ENCODE measurements at places on chromosomes 3 and 15.

DNA sequence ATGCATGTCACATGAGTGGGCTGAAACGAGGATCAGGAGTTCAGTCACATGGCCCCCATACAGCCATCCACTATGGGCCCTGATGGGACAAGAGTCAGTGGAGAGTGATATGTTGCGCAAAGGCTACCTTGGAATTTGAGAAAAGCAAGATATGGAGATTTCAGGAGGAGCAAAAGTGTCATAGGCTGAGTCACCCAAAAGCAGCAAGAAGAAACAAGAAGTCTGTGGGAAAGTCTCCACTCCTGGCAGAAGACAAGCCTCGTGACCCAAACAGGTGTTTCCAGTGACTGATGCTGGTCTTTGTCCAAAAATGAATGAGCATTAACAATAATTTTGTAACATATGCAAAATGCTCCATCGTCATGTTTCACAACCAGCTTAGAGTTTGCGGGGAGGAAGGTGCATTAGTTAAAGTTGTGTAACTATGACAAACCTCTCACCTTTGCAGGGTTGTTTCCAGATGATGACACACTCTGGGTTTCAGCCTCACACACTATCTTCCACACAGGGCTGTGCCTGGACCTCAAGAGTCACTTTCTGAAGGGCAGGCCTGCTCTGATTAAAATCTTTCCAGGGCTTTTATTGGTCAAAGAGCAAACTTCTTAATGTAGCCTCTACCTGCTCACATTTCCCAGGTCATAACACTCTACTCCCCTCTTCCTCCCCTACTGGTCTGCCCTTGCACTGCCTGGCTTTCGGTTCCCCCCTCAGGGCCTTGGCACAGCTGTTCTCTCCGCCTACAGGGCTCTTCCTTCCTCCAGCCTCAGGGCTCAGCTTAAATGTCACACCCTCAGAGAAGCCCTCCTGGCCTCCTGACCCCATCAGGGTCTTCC is 3.9 kb upstream of the DNASE1L3 start:
- DNase-seq = peak; percentile 67

GRCh38 chr3:144362126-144362525 is 390.5 kb downstream of the DIPK2A start:
- DNase-seq = no peak

DNA sequence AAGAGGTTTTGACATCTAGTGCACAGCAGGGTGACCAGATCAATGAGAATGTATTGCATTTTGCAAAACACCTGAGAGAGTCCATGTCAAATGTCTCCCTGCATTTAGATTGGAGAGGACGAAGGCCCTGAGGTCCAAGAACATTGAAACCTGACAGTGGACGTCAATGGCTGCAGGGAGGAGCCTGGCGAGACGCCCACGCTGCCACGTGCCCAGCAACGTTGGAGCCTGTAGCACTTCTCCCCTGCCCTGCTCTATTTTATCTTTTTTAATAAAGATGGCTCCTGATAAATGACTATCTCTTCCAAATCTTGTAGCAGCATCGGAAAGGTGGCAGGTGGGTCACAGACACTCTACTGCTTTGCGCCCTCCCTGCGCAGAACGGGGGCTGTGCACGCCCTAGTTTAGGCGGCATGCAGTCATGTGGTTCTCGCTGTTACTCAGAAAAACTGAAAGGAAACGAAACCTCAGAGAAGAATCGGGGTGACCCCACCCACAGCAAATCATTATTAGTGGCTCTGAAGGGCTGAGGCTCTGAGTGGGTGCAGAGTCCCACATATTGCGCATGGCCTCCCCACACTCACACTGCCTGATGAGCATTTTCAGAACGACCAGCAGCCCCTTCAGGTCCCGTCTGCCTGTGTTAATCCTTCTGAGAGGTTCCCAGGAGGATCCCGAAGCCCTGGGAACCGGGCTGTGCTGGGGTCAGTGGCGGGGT is 62.5 kb upstream of the TAMM41 start:
- DNase-seq = no peak

DNA sequence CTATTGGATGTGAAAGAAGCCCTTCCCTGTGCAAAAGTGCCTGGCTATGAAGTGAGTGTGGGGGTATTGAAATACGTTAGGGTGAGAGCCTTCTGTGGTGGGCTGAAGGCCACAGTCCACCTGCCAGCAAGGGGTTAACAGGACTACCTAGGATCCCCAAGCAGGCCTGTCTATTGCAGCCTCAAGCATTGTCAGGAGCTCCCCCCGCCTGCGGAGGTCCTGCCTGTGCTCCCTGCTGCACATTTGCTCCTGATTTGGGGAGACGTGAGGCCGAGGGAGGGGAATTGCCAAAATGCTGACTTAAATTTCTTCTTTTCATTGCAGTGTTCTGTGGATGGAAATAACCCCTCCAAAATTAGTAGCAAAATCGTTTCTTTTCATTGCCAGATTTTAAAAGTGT is 56.2 kb downstream of the GABRG3 start:
- DNase-seq = no peak

DNA sequence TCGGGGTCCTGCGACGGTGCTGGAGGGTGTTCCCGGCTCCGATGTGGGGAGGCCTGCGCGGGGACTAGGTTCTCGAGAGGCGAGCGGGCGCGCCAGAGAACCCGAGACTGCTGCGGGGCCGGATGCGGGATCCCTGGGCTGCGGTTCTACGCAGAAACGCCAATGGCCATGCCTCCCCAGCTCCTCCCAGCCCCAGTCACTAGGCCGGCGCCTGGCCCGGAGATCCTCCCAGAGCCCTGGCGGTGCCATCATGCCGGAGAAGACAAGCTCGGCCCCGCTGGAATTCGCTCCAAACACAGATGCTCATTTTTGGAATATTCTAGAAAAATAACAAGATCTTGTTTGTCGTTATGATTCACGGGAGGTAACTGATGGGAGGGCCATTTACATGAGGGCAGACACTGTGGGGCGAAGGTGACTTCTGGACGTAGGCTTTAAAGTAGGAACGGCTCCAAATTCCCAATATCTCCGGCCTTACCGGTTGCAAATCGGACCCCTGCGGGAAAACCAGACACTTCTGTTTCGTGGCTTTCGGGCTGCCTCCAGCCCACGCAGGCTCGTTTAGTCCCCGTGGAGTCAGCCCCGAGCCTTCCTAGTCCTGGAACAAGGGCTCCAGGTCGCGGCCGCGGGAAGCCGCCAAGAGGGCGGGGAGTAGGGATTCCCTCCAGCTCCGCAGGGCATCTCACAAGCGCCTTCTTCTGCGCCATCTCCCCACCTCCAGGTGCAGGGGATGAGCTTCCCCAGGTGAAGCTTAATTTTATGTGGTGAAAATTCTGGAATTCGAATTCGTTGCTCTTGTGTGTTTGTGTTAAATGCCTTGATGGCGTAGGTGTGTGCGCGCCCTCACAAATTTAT is 74.8 kb upstream of the POLG start:
- DNase-seq = no peak

DNA sequence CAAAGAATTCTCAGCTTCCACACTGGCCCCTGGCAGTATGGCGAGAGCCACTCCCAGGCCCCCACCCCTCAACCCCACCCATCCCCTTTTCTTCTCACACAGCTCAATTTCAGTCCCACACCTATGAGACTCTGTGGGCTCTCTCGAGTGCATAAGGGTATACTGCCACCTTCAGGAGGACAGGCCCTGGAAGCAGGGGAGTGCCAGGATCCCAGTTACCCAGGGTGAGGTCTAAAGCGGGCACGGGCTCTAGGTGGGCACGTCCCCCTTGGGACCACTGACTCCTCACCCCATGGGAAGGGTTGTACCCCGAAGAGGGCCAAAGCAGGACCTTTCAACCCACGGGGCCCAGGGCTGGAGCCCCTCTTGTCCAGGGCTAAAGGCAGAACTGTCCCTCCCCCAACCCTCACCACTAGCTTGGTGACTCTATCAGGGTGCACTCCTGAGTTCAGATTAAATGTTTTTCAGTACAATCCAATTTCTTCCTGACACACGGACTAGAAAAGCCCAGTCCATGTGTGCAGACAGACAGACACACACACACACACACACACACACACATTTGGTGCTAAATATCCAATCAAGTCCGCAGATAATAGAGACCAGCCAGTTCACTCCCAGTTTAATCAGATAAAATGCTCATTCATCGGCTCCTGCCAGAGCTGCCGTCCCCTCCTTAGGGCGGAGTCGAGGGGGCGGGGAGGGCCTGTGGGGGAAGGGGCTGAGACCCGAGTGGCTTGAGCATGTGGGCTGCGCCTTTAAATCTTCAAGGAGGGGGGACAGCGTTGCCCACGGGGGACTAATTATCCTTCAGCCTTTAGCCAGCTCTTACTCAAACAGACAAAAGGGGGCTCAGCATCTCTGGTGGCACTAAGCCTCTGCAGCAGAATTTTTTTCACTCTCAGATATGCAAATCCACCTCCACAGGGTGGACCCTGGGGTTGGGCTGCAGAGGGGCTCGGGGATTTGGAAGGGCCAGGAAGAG is 59.3 kb downstream of the CYP11A1 start:
- DNase-seq = peak; percentile 13

DNA sequence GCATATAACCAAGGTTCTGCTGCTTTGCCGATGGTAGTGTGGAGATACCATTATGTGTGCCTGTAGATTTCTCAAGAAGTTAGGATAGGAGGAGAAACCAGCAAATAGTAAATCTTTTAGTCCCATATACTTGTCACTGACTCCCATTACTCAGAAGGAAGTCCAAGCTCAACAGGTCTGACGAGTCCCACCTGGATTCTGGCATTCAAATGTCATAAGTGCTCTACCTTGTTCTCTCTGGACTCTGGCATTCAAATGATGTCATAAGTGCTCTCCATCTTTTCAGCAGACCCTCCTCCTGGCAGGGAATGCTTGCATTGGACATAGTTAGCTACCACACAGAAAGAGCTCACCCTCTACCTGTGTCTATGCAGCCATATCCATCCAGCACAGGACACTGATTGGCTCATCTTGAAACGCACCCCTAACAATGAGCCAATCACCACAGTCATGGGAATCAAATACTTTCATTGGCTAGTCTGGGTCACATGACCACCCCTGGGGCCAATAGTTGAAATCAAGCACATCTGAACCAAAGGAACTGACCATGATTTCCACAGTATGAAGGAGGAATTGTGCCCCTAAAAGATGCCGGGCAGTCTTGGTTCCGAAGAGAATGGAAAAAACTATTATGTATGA is 205.0 kb upstream of the ADAMTS9 start:
- no peak for DNase-seq

DNA sequence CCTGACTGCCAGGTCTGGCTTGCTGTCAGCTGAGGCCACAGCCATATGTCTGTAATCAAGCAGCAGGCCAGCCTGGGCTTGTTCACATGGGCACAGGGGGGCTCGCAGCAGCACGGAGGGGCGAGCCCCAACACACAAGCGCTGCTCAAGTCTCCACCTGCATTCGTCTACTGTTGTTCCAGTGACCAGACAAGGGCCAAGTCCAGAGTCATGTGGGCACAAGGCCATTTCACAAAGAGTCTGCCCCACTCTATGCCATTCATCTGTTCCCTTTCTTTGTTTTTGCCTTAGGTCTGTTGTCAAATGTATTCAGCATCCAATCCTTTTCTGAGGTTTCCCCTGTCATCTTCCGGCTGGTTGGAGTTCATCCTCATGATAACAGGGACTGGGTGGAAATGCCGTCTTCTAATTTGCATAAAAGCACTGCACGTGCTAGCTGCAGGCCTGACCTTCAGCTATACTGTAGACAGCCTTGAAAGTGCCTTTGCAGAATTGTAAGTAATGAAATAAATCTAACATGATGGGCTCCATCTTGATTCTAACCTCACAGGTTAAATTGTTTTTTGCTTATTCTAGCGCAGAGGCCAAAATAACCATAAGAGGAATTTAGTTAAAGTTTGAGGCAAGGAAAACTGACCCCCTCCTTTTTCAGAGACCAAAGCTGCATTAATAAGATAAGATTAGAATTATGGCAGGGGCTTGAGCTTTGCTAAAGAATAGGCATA is 28.6 kb upstream of the KBTBD12 start:
- no peak for DNase-seq

GRCh38 chr3:51337666-51338065 is 47.4 kb upstream of the MANF start:
- no peak for DNase-seq

DNA sequence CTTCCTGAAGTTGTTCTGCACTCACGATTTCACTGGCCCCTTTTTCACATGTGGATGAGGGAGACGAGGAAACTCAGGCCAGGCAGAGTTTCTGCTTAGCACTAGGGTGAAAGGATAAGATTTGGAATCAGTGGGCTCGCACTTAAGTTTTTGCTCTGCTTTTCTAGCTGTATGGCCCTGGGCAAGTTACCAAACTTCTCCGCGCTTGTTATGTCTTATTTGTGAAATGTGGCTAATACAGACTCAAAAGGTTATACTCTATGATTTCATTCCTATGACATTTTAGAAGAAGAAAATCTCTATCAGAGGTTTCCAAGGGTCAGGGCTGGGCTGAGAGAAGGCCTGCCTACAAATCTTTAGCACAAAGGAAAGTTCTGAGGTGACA is 191.9 kb upstream of the LRIG1 start:
- DNase-seq = no peak

DNA sequence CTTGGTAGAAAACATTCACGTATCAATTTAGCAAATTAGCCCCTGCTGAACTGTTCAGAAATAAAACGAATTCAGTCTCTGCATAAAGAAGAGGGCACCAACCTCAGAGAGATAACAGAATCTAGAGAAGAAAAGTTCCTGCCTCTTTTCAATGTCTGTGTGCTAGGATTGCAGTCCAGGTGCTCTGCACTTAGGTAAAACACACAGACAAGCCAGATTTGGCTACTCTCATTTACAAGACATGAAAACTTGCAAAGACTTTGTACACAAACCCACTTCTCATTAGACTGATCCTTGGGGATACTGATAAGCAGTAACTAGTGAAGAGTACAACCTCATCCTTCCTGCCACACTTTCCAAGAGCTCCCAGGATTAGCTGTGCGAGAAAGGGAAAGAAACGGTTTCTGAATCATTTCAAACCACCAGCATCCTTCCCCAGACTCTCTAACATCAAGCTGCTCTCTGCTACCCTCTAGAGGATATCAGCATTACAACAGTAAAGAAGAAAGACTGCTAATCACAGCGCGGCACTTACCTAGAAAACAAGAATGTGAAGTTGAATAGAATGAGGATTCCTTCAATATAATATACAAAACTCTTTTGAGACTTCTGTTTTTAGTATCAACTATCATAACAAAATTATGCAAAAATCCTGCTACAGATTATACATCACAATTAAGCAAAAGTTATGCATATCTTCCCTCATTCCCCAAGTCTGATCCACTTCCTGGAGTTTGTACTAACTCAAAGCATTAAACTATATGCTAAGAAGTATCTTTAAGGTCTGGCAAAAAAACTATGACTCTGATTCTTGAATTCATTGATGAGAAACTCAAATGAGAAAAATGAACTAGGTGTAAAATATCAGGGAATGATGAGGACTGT is 306.4 kb downstream of the MAGI1 start:
- DNase-seq = no peak

DNA sequence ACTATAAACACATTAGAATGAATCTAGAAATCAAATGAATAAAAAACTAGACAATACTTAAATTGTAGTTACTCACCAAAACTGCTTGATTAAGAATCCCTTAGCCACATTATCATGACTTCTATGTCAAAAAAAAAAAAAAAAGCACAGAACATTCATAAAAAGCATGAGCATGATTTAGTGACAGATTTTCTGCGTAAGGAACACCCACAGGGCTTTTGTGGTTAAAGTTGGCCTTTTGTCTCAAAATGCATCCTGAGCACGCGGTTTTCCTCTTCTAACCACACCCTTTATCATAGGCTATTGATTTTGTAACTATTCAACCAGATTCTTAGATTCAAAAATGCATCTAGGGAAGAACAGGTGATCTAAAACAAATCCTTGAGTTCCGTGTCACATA is 334.0 kb upstream of the NR2F2 start:
- peak; percentile 74 for DNase-seq

Measured in MV-4-11 (cell line).